Kasumi-1 (cell line): ENCODE measurements at places on chromosomes 7 and 10.

DNA sequence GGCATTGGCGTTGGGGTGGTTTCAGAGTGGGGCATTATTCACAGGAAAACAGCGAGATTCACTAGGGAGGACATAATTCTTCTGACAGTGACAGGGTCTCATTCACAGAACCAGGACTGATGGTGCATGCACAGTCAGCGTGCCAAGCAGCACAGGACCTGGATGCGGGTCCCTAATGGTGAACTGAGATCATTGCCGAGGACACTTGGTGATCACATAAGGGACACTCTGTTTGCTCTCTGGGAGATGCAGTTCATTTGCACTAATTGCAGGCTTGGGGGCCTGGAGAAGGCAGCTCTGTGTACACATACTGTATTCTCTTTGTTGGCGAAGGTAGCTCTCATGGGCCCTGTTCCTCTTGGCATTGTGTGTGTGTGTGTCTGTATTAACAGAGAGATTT lies 716.1 kb downstream of the PHTF2 start:
- no peak for DNase-seq

GRCh38 chr10:45256246-45256645 lies 59.2 kb downstream of the OR13A1 start:
- no peak for DNase-seq

- no peak for DNase-seq
Observed at GRCh38 chr7:127706766-127707165, 54.8 kb downstream of the SND1 start.

- DNase-seq, result no peak
Observed at GRCh38 chr7:143408252-143408685, 387 bp downstream of the EPHA1 start.

GRCh38 chr10:11026773-11027172 lies 9.1 kb downstream of the CELF2 start:
- no peak for DNase-seq
